ENCODE measurements at places on chromosomes 4 and X. TPM values are rescaled to one million over a fixed set of nuclear protein-coding genes. Genes with fewer than 3 reads are reported as not detected.

The PNMA6F gene
- not detected for total RNA-seq

The COPS4 gene
- 93.3 TPM for total RNA-seq

The AFP gene
- total RNA-seq: not detected

The NSUN7 gene
- total RNA-seq: 0.73 TPM

The TCEAL7 gene
- total RNA-seq: 0.21 TPM

The IQSEC2 gene
- total RNA-seq: 4.4 TPM

The FAM149A gene
- 0.42 TPM for total RNA-seq

The RASL11B gene
- total RNA-seq: 0.31 TPM

The SCD5 gene
- 1.0 TPM for total RNA-seq

The MAP9 gene
- total RNA-seq: 10.3 TPM

The NKAP gene
- 9.0 TPM for total RNA-seq

The GUCY1B1 gene
- total RNA-seq: 12.5 TPM

The UVSSA gene
- 16.0 TPM for total RNA-seq

The HAUS7 gene
- total RNA-seq: 11.8 TPM

The WAS gene
- 64.3 TPM for total RNA-seq

The ARHGEF9 gene
- 9.7 TPM for total RNA-seq

The CPE gene
- 0.10 TPM for total RNA-seq

The USP51 gene
- total RNA-seq: 3.3 TPM

The ELOVL6 gene
- total RNA-seq: 1.5 TPM

The BBS12 gene
- 1.3 TPM for total RNA-seq

The RELL1 gene
- total RNA-seq: 62.3 TPM

The SERTM2 gene
- under 0.01 TPM for total RNA-seq

The IRF2 gene
- 13.1 TPM for total RNA-seq

The CXCL10 gene
- 0.42 TPM for total RNA-seq

The AMTN gene
- total RNA-seq: not detected

The TIGD4 gene
- under 0.01 TPM for total RNA-seq

The SCRG1 gene
- not detected for total RNA-seq

The MRFAP1 gene
- total RNA-seq: 77.9 TPM

The PAK3 gene
- total RNA-seq: 0.10 TPM

The LRRC66 gene
- 0.10 TPM for total RNA-seq

The CENPVL1 gene
- total RNA-seq: not detected

The TIMM8A gene
- 1.8 TPM for total RNA-seq

The MEPE gene
- 0.21 TPM for total RNA-seq

The STS gene
- total RNA-seq: 3.3 TPM
